ENCODE measurements at places on chromosomes 16 and 17. TPM values are rescaled to one million over a fixed set of nuclear protein-coding genes. Genes with fewer than 3 reads are reported as not detected.

Gene KRTAP4-4
- not detected for total RNA-seq

Gene MFAP4
- 186 TPM for total RNA-seq

Gene GPS2
- total RNA-seq: 109 TPM

DNA sequence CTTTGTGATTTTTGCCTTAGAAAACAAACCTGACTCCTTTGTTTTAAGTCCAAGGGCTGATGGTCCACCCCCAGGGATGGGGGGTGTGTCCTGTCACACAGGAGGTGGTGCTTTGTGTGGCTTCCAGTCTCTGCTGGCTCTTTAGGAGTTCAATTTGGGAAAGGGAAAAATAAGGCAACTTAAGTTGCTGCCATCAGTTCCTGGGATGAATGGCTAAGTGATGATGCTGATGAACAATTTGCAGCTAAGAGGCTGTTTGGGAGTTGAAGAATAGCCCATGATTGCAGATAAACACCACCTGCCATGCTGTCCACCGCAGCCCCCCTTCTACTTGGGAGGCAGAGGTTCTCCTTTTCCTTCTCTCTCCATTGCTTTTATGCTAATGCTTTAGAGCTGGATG, 40.2 kb downstream of the ARL4D start:
- no peak overlapping the region for H3K4me3 ChIP-seq
- no peaks in the 10 kb centered on the region for H3K36me3 ChIP-seq
- no peak for DNase-seq
- no peak overlapping the region for H3K27ac ChIP-seq
- no peaks in the 10 kb centered on the region for H3K27me3 ChIP-seq
- H3K4me1 ChIP-seq: no peaks in the 10 kb centered on the region

- no peaks in the 10 kb centered on the region for H3K27me3 ChIP-seq
- no peak overlapping the region for H3K4me3 ChIP-seq
- H3K27ac ChIP-seq: no peak overlapping the region
These were observed 102.1 kb upstream of the CHMP6 start for GRCh38 chr17:80889231-80890195.

DNA sequence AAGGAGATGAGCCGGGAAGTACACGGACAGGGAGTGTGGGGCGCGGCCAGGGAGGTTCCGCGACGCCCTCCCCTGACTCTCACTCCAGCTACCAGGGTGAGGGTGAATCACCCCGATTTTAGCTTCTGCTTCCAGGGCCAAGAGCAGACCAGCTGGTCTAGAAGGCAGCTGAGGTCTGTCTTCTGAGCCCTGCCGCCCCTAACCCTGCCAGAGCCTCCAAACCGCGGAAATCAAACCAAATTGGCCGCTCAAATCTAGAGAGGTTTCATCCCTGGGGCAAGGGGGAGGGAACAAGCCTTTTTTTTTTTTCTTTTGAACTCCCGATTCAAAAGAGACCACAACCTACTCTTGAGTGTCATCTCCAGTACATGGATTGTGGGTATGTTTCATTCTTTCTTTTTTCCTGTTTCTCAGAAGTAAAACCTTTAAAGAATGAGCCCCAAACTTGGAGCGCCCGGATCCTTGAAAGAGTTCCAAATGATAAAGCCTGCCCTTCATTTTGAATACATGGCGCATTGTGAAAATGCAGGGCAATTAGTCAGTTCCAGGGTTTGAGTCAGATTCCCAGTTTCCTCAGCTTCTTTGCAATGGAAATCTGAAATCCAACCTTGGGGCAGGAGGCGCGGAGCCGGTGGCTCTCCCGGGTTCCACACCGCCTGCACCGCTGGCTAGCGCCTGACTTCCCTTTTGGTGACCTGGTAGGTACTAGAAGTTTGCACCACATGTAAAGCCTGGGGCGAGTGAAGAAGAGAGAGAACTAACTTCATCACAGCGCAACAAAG, 16.5 kb upstream of the ZFHX3 start:
- peaks cover 61% of the 10 kb centered on the region for H3K27me3 ChIP-seq
- H3K4me1 ChIP-seq: peaks cover 4% of the 10 kb centered on the region
- no peak for DNase-seq
- no peak overlapping the region for H3K27ac ChIP-seq
- H3K36me3 ChIP-seq: no peaks in the 10 kb centered on the region

Gene POLR3K
- total RNA-seq: 6.9 TPM

Gene PROCA1
- 1.6 TPM for total RNA-seq

GRCh38 chr17:67461228-67461780, 84.2 kb downstream of the PITPNC1 start:
- no peaks in the 10 kb centered on the region for H3K4me1 ChIP-seq
- H3K27ac ChIP-seq: no peak overlapping the region
- DNase-seq: no peak
- no peak overlapping the region for H3K4me3 ChIP-seq
- H3K27me3 ChIP-seq: no peaks in the 10 kb centered on the region
- H3K36me3 ChIP-seq: no peaks in the 10 kb centered on the region

- no peak for DNase-seq
- no peaks in the 10 kb centered on the region for H3K4me1 ChIP-seq
- H3K27ac ChIP-seq: peak overlapping the region; percentile 25
- H3K4me3 ChIP-seq: no peak overlapping the region
These were observed 206.4 kb downstream of the HS3ST3A1 start for GRCh38 chr17:13395346-13395745.

GRCh38 chr16:12235110-12235509, 258.6 kb downstream of the SNX29 start:
- H3K27ac ChIP-seq: no peak overlapping the region
- no peak overlapping the region for H3K4me3 ChIP-seq
- no peak for DNase-seq
- no peaks in the 10 kb centered on the region for H3K4me1 ChIP-seq

Gene CMTM3
- total RNA-seq: 19.5 TPM

DNA sequence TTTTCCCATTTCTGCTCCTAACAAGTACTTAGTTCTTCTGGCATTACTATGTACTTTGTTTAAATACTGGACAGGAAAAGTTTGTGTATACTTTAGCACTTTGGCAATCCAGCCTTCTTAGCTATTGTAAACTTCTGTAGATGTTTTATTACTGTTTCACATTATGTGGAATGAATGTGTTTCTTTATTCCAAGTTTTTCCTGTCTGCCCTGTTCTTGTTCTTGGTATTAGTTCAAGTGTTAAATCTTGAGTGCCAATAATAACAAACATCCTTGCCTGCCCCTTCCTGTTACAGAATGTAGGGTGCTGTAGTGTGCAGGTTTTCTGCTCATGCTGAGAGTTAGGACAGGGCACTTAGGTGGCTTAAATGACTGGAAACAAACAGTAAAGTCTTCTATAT, 7.3 kb upstream of the CAPNS2 start:
- DNase-seq: no peak
- H3K36me3 ChIP-seq: no peaks in the 10 kb centered on the region
- peaks cover 5% of the 10 kb centered on the region for H3K4me1 ChIP-seq
- H3K27me3 ChIP-seq: no peaks in the 10 kb centered on the region

DNA sequence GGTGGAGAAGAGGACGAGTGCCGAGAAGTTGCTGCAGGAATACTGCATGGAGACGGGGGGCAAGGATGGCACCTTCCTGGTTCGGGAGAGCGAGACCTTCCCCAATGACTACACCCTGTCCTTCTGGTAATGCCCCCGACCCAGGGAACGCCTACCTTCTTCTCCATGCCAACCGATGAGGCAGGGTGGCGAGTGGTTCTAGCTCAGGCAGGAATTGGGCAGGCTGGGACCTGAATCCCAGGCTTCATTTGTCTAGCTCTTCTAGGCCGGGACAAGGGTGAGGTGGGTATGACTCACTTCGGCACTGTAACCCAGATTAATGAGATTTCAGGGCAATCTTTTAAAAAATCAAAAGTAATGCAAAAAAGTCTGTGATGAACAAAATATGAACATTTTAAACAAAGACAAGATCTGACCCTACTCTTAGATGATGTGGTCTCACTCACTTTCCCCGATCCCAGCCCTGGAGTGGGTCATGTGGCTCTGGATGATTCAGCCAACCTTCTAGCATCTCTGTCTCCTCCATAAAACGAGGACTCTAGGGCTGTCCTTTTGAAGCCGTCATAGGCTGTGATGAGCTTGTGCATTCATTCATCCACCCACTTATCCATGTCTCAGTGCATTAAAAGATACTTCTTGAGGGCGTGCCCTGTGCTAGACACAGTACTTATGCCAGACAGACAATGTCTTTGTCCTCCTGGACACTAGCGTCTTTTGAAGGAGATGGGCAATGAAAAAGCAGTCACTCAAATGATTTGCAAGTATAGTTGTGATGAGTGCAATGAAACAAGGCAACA, 102.6 kb downstream of the SDR42E1 start:
- H3K27ac ChIP-seq: no peak overlapping the region
- no peaks in the 10 kb centered on the region for H3K27me3 ChIP-seq
- H3K36me3 ChIP-seq: no peaks in the 10 kb centered on the region
- no peak for DNase-seq
- no peaks in the 10 kb centered on the region for H3K4me1 ChIP-seq

Gene UTS2R
- total RNA-seq: 0.33 TPM

GRCh38 chr17:49762151-49762941, 1.6 kb downstream of the FAM117A start:
- no peak overlapping the region for H3K27ac ChIP-seq
- H3K4me3 ChIP-seq: peak overlapping the region; percentile 95
- H3K36me3 ChIP-seq: no peaks in the 10 kb centered on the region
- DNase-seq: no peak

DNA sequence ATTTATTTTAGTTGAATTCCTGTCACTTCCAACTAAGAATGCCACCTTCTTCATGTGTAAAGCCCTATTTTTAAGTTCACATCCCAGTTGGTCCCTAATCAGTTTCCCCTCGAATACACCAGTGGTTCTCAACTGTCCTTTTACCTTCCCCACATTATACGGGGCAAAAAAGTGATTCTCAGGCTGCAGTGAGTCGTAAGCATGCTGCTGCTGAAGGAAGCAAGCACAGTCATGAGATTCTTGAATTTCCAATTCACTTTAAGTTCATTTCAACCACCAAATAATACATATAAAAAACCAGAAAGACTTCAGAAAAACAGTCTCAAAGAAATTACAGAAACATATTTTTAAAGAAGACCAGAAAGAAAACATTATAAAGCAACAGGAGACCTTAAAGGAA, 47.9 kb downstream of the UBE2G1 start:
- H3K36me3 ChIP-seq: no peaks in the 10 kb centered on the region
- no peak for DNase-seq
- no peak overlapping the region for H3K4me3 ChIP-seq
- H3K27me3 ChIP-seq: no peaks in the 10 kb centered on the region
- H3K27ac ChIP-seq: peak overlapping the region; percentile 22

GRCh38 chr17:16273929-16274339, 56.9 kb downstream of the PIGL start:
- no peak overlapping the region for H3K4me3 ChIP-seq
- H3K27me3 ChIP-seq: no peaks in the 10 kb centered on the region
- H3K36me3 ChIP-seq: no peaks in the 10 kb centered on the region
- no peaks in the 10 kb centered on the region for H3K4me1 ChIP-seq

Gene RRAD
- 8.0 TPM for total RNA-seq

DNA sequence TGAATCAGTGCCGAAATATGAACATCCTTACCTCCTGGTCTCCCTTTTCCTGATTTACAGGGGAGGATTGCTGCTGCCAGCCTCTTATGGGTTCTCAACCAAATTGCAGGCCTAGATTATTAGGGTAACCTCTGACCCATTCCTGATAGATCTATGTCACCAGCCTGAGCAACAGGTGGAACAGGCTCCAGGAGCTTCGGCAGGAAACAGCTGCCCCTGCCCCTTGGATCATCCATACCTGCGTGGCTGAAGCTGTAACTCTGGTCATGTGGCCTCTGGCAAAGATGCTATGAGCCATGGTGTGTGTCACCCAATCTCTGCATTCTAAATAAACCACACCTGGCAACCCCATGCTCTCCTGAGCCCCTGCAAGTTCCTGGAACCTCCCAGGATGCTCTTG, 18.4 kb upstream of the RBBP6 start:
- DNase-seq: no peak
- no peaks in the 10 kb centered on the region for H3K27me3 ChIP-seq
- H3K36me3 ChIP-seq: no peaks in the 10 kb centered on the region
- no peaks in the 10 kb centered on the region for H3K4me1 ChIP-seq
- H3K27ac ChIP-seq: no peak overlapping the region
- no peak overlapping the region for H3K4me3 ChIP-seq

Gene FNDC8
- total RNA-seq: not detected

Gene WDR81
- 41.6 TPM for total RNA-seq

GRCh38 chr17:43532581-43532980, 13.6 kb downstream of the ETV4 start:
- no peaks in the 10 kb centered on the region for H3K27me3 ChIP-seq
- H3K27ac ChIP-seq: no peak overlapping the region
- H3K4me1 ChIP-seq: peaks cover 5% of the 10 kb centered on the region
- DNase-seq: peak; percentile 51
- H3K36me3 ChIP-seq: no peaks in the 10 kb centered on the region

Gene CCL17
- total RNA-seq: not detected

Gene PERCC1
- not detected for total RNA-seq

Gene RSKR
- total RNA-seq: 11.0 TPM

- no peaks in the 10 kb centered on the region for H3K4me1 ChIP-seq
- DNase-seq: no peak
- H3K27ac ChIP-seq: no peak overlapping the region
- no peak overlapping the region for H3K4me3 ChIP-seq
- H3K36me3 ChIP-seq: no peaks in the 10 kb centered on the region
These were observed 87.4 kb downstream of the ANKRD11 start for GRCh38 chr16:89402962-89403361.

DNA sequence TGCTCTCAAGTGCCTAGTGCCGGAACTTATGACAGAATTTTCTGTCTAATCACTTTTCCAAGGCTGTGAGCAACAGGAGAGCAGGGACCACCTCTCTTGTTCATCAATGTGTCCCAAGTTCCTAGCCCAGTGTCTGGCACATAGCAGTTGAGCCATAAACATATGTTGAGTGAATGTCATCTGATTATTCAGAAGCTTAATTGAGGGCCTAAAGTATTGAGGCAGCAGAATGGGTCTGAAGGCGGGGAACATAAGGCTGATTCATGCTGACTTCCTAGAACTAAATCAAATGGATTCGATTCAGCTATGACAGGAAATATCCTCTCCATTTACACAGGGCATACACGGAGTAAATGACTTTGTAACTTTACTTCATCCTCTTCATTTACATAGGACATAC, 438.0 kb upstream of the ZFHX3 start:
- H3K27me3 ChIP-seq: no peaks in the 10 kb centered on the region
- no peaks in the 10 kb centered on the region for H3K36me3 ChIP-seq

- DNase-seq: no peak
- H3K27me3 ChIP-seq: no peaks in the 10 kb centered on the region
- no peak overlapping the region for H3K27ac ChIP-seq
- no peaks in the 10 kb centered on the region for H3K36me3 ChIP-seq
These were observed 88.5 kb downstream of the NPIPB11 start for GRCh38 chr16:29318037-29318436.

DNA sequence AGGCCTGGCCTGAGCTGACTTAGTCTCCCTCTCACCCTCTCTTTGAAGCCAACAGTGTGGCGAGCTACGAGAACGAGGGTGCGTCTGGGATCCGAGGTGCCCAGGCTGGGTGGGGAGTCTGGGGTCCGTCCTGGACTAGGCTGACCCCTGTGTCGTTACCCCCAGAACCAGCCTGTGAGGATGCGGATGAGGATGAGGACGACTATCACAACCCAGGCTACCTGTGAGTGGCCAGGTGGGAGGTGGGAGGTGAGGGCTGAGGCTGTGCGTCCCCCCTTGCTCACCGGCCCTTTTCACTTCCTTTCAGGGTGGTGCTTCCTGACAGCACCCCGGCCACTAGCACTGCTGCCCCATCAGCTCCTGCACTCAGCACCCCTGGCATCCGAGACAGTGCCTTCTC, 1.6 kb downstream of the LAT start:
- H3K4me3 ChIP-seq: no peak overlapping the region
- DNase-seq: no peak
- no peaks in the 10 kb centered on the region for H3K4me1 ChIP-seq
- no peak overlapping the region for H3K27ac ChIP-seq

- H3K4me1 ChIP-seq: peaks cover 10% of the 10 kb centered on the region
- no peak for DNase-seq
- H3K4me3 ChIP-seq: no peak overlapping the region
These were observed 23.8 kb downstream of the LITAF start for GRCh38 chr16:11562941-11563340.

Measured in breast epithelium (tissue), 4 donors.